ENCODE measurements at places on chromosomes 1 and 21. TPM values are rescaled to one million over a fixed set of nuclear protein-coding genes. Genes with fewer than 3 reads are reported as not detected.

CR2 gene
- total RNA-seq: not detected

SH2D5 gene
- total RNA-seq: 0.45 TPM

DENND2D gene
- 4.8 TPM for total RNA-seq

PCBP3 gene
- 5.4 TPM for total RNA-seq

NR5A2 gene
- total RNA-seq: 0.38 TPM

HMCN1 gene
- 46.4 TPM for total RNA-seq

FOXJ3 gene
- 81.6 TPM for total RNA-seq

HSD3B2 gene
- 0.32 TPM for total RNA-seq

DNA sequence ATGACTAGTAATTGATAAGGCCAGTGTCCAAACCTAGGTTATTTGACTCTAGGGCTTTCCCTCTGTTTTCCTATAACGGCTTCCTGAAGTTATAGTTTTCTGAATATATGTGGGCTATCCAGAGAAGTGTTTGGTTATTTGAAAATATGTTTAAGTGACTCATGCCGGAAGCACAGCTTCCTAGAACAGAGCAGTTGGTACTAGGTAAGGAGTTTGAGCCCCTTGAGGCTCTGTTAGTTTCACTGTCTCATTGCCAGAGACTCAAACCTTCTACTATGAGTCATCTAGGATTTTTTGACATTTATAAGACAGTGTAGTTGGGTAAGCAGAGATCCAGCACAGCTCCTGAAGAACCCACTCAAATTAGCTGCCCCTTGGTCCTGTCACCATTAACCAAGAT is 27.1 kb upstream of the LEPR start:
- no peak overlapping the region for H3K27ac ChIP-seq
- peaks cover 18% of the 10 kb centered on the region for H3K36me3 ChIP-seq

DNA sequence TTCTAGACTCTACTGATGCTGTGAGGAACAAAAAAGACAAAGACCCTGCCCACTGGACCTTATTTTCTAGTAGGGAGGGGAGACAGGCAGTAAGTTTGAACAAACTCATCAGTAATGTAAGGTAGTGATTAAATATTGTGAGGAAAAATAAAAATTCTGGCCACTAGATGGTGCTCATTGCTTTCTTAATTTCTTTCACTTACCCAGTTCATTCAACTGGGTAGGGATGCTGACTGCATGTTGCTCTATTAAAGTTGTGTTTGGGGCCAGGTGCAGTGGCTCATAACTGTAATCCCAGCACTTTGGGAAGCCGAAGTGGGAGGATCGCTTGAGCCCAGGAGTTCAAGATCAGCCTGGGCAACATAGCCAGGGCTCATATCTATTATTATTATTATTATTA is 6.3 kb upstream of the KYAT3 start:
- H3K4me1 ChIP-seq: peaks cover 7% of the 10 kb centered on the region
- peaks cover 8% of the 10 kb centered on the region for H3K36me3 ChIP-seq
- no peak overlapping the region for H3K27ac ChIP-seq

DNA sequence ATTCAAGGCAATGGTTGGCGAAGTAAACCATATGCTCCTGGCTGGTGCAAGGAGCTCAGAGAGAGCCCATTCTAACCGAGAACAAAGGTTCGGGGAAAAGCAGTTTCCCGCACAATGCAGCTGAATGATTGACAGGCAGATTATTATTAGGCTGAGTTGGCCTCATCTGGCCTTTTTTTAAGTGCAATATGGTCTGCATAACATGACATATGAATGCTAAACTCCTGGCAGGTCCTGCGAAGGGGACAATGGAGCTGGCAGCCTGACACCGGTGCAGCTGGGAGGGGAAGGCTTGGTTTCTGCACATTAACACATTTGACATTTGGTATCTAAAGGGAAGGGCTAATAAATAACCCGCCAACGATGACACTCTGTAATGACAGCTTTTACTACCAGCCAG is 92.0 kb downstream of the MIS18A start:
- no peak overlapping the region for H3K27ac ChIP-seq
- no peaks in the 10 kb centered on the region for H3K4me1 ChIP-seq
- H3K36me3 ChIP-seq: no peaks in the 10 kb centered on the region
- H3K4me3 ChIP-seq: no peak overlapping the region
- no peak for DNase-seq
- H3K27me3 ChIP-seq: peaks cover 39% of the 10 kb centered on the region

DNA sequence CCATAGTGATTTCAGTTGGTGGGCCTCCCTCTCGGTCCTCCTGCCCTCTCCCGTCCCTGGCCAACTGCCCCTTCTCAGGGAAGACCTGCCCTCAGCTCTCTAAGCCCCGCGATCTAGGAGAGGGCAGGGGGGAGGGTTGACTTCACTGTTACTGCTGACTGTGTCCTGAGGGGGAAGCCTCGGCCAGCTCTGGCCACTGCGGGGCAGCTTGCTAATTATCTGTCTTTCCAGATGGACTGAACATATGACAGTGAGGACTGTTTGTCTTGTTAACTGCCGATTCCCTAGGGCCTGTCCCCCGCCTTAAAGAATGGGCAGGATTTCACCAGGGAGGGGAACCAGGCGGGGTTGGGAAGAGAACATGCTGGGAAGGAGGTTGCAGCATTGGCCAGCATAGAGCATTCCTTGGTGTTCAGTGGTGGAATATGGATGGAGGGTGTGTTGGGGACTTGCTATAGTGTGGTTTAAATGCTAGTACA is 22.9 kb downstream of the NIPAL3 start:
- peaks cover 12% of the 10 kb centered on the region for H3K4me1 ChIP-seq
- H3K27ac ChIP-seq: no peak overlapping the region
- no peaks in the 10 kb centered on the region for H3K27me3 ChIP-seq
- no peak for DNase-seq
- peaks cover 9% of the 10 kb centered on the region for H3K36me3 ChIP-seq

DNA sequence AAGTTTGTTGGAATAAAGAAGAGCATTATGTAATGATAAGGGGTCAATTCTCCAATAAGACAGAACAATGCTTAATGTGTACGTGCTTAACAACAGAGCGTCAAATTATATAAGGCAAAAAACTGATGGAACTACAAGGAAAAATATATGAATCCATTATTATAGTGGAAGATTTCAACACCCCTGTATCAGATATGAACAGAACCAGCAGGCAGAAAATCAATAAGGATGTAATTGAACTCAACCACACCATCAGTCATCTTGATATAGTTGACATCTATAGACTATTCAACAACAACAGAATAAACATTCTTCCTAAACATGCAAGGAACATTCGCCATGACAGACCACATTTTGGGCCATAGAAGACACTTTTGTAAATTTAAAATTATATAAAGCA is 3.6 kb upstream of the CDC73 start:
- no peaks in the 10 kb centered on the region for H3K36me3 ChIP-seq
- H3K4me1 ChIP-seq: peaks cover 7% of the 10 kb centered on the region
- no peaks in the 10 kb centered on the region for H3K27me3 ChIP-seq
- H3K4me3 ChIP-seq: no peak overlapping the region

GRCh38 chr21:15057285-15057684 is 7.5 kb downstream of the NRIP1 start:
- no peaks in the 10 kb centered on the region for H3K36me3 ChIP-seq
- no peak for DNase-seq
- peaks cover 86% of the 10 kb centered on the region for H3K4me1 ChIP-seq
- no peaks in the 10 kb centered on the region for H3K27me3 ChIP-seq
- peak overlapping the region; percentile 1 for H3K4me3 ChIP-seq

DNA sequence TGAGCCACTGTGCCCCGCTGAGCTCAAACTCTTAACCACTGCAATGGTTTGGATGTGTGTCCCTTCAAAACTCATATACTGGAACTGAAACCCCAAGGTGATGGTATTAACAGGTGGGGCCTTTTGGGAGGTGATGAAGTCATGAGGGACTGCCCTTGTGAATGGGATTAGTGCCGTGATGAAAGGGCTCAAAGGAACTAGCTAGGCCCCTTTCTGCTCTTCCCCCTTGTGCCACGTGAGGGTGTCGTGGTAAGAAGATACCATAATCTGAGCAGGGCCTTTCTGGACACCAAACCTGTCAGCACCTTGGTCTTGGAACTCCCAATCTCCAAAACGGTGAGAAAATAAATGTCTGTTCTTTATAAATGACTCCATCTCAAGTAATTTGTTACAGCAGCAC is 45.5 kb upstream of the SPOCD1 start:
- H3K4me1 ChIP-seq: no peaks in the 10 kb centered on the region
- no peaks in the 10 kb centered on the region for H3K27me3 ChIP-seq
- no peak overlapping the region for H3K27ac ChIP-seq
- DNase-seq: no peak

GRCh38 chr1:46603481-46603857 is 599 bp downstream of the MKNK1 start:
- peak overlapping the region; percentile 91 for H3K4me3 ChIP-seq
- no peak for DNase-seq

DNA sequence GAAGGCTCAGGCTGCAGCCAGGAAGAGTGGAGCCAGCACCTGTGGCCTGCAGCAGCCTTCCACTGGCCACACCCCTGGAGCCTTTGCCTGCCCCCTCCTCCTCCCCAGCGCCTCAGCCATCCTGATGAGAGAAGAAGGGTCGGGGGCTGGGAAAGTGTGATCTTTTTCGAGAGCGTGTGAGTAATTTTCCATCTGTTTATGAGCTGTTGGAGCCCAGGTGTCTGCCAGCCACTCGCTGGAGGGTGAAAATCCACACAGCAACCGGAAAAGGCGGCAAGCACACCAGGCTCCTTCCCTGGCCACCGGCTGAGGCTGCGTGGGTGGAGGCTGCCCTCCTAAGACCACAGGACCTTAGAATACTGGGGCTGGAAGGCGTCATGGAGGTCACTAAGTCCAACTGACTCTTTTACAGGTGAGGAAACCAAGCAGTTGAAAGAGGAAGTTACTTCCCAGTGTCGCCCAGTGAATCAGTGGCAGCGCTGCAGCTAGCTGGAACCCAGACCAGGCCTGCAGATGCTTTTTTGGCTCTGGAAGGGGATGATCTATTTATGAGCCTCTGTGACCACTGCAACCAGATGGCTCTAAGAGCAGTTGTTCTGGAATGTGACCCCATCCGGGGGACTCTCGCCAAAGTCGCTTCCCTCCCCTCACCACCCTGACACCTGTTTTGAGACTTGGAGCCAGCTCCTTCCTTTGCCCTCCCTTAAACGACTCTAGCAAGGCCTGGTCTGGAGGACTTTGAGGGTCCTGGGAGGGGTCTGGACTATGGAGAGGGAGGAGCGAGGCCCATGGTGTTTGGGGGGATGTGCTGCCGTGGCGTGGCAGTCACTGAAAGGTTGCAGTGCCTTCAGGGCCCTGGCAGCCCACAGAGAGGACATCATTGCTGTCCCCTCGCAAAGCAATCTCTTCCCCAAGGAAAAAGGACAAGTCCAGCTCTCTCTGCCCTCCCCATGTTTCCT is 54.5 kb downstream of the LGR6 start:
- H3K4me1 ChIP-seq: peaks cover 4% of the 10 kb centered on the region
- H3K4me3 ChIP-seq: no peak overlapping the region
- no peaks in the 10 kb centered on the region for H3K36me3 ChIP-seq
- H3K27ac ChIP-seq: no peak overlapping the region
- H3K27me3 ChIP-seq: peaks cover 26% of the 10 kb centered on the region

DNA sequence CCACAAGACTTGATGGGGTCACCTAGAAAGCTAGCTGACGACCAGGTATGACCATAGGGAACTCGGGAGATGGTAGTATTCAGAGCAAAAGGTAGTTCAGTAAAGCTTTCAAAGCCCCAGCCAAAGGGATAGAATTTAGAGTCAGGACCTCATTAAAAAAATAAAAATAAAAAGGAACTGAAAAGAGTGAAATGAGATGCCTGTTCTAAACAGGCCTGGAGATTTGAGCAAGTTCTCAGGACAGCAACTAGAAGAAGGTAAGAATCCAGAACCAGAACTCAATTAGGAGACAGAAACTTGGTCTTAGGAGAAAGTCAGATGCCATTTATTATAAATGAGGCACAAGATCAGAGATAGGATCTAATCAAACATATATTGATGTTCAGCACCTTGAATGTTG is 265.5 kb upstream of the CACYBP start:
- no peaks in the 10 kb centered on the region for H3K4me1 ChIP-seq
- no peak overlapping the region for H3K4me3 ChIP-seq
- H3K27ac ChIP-seq: no peak overlapping the region
- peaks cover 2% of the 10 kb centered on the region for H3K27me3 ChIP-seq
- no peaks in the 10 kb centered on the region for H3K36me3 ChIP-seq
- no peak for DNase-seq

- peaks cover 15% of the 10 kb centered on the region for H3K36me3 ChIP-seq
- H3K4me3 ChIP-seq: no peak overlapping the region
- no peaks in the 10 kb centered on the region for H3K27me3 ChIP-seq
- H3K4me1 ChIP-seq: peaks cover 6% of the 10 kb centered on the region
- no peak for DNase-seq
Measured at GRCh38 chr21:32733356-32733755, 5.5 kb upstream of the SYNJ1 start.

- no peaks in the 10 kb centered on the region for H3K36me3 ChIP-seq
- DNase-seq: no peak
- no peak overlapping the region for H3K4me3 ChIP-seq
- H3K27ac ChIP-seq: peak overlapping the region; percentile 80
Measured at GRCh38 chr1:204997591-204998355, 45.2 kb upstream of the CNTN2 start.

DNA sequence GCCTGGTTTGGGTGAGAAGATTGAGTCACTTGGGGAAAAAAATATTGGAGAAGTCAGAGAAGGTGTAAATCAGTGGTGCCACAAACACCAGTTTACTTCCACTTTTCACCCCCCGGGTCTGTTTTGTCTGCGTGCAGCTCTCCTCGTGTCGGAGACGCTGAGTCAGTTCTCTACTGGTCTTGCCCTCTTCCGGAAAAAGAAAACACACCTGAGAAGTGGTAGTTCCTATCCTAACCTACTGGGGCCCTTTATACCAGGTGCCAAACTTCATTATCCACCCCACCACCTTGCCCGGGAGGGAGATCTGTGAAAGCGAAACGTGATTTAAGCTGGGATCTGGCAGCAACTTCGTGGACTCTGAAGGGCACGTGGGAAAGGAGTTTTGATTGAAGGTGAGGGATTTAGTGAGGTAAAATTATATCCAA is 855 bp upstream of the IVNS1ABP start:
- H3K36me3 ChIP-seq: peaks cover 8% of the 10 kb centered on the region
- no peaks in the 10 kb centered on the region for H3K27me3 ChIP-seq
- peak overlapping the region; percentile 98 for H3K27ac ChIP-seq
- H3K4me1 ChIP-seq: peaks cover 45% of the 10 kb centered on the region
- H3K4me3 ChIP-seq: peak overlapping the region; percentile 92

DNA sequence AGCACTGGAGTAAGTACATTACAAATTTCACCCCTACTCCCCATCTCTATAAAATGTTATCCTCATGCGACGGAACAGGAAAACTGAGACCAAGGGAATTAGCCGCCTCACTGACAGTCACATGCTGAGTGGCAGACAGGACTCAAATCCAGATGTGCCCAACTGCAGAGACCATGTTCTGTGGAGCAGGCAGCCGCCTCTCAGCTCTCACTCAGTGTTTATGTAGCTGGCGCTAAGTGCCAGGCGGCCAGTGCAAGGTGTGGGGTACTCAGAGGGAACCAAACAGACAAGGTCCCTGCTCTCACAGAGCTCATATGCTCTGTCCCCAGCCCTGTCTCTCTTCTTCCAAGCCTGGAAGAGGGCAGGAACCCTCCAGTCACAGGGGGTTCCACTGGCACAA is 5.1 kb downstream of the CAPZB start:
- no peak overlapping the region for H3K27ac ChIP-seq
- no peak overlapping the region for H3K4me3 ChIP-seq
- H3K27me3 ChIP-seq: no peaks in the 10 kb centered on the region
- no peak for DNase-seq

All from mesothelial cell of epicardium (in vitro differentiated cells).